ENCODE measurements at places on chromosomes 12 and 14. TPM values are rescaled to one million over a fixed set of nuclear protein-coding genes. Genes with fewer than 3 reads are reported as not detected.

Gene MDM1
- total RNA-seq, result 4.1 TPM

Gene TAS2R10
- 0.31 TPM for total RNA-seq

Gene ALDH2
- 24.1 TPM for total RNA-seq

Gene MSI1
- not detected for total RNA-seq

Gene GALNT4
- total RNA-seq, result 5.9 TPM

Gene ARHGEF40
- 6.4 TPM for total RNA-seq

Gene TTC7B
- total RNA-seq, result 27.7 TPM

Gene SLC6A15
- 37.3 TPM for total RNA-seq

Gene LRP1-AS
- total RNA-seq, result not detected

Gene LYSET
- total RNA-seq, result 11.3 TPM

Gene AQP6
- total RNA-seq, result 0.47 TPM

Gene PSMD9
- total RNA-seq, result 61.9 TPM

Gene STON2
- 81.2 TPM for total RNA-seq

Gene STAB2
- not detected for total RNA-seq

Gene TAS2R42
- total RNA-seq, result not detected

Gene LRTM2
- total RNA-seq, result not detected

Gene TAS2R7
- not detected for total RNA-seq

Gene RILPL1
- total RNA-seq, result 19.1 TPM

Gene GZMH
- total RNA-seq, result not detected

Gene NANOG
- total RNA-seq, result not detected

Gene RNF212B
- not detected for total RNA-seq

Gene IQSEC3
- total RNA-seq, result 0.34 TPM

Gene PELI2
- 0.08 TPM for total RNA-seq

Gene PLCZ1
- not detected for total RNA-seq

Gene PCED1B
- 11.0 TPM for total RNA-seq

Gene SPIC
- not detected for total RNA-seq
